ENCODE measurements at places on chromosomes 5 and 9.

DNA sequence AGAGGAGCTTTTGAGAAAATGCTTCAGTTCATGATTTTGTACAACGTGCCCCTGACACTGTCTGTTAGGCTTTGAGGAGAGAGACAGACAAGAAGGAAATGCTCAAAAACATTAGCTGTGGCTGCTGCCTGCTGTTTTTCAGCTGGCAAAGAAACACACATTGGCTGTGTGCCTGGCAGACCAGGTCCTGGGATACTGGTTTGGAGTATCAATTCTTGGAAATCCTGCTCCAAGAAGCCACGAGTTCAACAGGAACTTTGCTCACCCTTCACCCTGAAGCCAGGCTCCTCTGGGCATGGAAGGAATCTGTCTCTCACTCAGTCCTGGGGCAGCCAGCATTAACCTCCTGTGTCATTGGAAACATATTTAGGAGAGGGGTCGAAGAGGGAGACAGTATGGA is 245.5 kb downstream of the AUH start:
- DNase-seq = no peak

DNA sequence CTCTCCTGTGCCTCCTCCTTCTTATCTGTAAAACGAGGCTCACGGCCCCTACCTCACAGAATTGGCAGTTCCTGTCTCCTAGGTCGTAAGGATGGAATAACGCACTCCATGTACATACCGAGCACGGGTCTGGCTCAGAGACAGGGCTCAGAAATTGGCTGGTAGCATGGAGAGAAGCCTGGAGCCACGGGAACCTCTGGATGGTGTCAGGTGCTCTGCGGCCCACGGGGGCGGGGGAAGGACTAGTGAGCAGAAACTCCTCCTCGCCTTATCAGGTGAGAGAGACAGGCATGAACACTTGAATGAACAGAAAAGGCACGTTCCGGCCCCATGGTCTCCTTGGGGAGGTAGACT is 15.4 kb upstream of the C5orf47 start:
- DNase-seq = no peak

DNA sequence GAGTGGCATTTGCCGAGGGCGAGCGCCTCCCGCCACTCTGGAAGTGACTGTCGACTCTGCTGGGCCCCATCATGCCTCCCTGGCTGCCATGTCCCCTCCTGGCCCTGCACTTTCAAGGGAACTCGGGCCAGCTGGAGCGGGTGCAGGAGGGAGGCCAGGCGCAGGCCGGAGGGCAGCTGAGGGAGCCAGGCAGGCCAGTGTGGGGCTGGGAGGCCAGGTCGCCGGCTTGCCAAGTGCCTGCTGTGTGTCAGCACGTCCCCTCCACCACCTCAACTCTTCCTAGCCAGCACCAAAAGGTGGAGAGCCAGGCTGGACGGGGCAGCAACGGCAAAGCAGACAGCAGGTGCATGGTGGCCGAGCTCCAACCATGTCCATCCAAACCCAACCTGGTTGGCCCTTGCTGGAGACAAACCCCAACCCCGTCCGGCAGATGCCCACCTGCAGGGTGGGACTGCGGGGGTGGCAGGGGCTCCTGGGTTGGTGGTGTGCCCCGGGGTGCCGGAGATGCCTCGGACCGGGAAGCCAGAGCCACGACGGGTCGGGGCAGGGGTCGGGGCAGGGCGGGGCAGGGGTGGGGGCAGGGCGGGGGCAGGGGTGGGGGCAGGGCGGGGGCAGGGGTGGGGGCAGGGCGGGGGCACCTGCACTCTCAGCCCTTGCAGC is 36.5 kb upstream of the EGFL7 start:
- no peak for DNase-seq

- DNase-seq = no peak
Measured at GRCh38 chr5:179199246-179199645, 139.1 kb downstream of the ZNF354C start.

DNA sequence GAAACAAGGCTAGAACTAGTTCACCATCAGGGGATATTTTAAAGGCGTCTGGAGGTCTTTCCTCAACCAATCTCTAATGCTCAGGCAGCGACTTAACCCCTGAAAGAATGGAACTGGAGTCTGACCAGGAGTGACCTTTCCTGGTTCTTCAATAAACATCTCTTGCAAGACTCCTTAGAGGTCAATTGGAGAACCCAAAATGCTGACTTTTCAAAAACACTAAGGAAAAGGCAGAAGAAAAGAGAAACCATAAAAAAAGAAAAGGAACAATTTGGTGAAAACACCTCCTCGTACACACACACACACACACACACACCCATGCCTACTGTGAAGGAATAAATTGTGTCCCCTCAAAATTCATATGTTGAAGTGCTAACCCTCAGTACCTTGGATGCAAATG is 12.3 kb downstream of the TIMD4 start:
- DNase-seq = no peak

DNA sequence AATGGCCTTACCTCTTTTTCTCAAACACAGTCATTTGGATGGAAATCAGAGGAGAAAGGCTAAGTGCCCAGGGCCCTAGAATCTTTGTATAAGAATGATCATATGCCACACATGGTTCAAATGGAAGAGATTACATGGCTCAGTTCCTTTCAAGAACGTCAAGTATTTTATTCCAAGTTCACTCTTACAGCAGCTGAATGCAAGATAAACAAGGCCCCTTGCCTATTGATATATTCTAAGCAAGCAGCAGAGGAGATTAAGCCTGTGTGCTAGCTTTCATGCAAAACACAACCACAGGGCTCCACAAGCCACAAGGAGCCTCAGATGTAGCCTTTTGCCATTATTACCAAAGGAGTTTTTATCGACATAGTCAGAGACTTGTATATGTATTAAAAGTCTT is 55.3 kb upstream of the SLCO6A1 start:
- no peak for DNase-seq

DNA sequence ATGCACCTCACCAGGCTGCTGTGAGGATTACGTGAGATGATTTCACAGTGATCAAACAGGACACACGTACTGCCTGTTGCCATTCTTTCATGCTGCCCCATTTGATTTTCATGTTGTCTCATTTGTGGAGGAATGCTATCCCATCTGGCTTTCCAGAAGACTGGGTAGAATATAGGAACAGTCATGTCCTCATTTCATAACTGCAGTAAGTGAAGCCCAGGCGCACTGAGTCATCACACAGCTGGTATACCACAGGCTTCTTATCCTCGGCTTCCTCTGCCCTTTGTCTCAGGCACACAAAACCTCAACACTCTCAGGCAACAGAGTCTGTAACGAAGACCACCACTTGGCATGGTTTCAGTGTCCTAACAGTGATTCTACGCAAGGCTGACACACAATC is 62.3 kb downstream of the LHFPL2 start:
- no peak for DNase-seq

DNA sequence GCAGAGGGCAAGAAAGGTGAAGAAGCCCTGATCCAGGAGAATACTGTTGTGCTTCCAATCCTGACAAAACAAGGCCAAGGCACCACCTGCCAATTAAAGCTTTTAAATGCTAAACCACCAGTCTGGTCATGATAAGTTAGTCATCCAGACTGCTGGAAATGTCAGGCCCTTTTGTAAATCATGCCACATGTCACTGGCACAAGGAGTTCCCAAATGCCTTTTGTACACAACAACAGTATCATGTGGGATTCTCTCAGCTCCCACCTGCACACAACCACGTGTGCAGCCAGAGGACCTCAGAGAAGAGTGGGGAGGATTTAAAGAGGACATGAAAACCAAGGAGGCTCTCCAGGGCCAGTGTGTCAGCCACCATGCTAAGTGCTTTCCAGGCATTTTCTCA is 99.3 kb downstream of the CDK5RAP2 start:
- no peak for DNase-seq

DNA sequence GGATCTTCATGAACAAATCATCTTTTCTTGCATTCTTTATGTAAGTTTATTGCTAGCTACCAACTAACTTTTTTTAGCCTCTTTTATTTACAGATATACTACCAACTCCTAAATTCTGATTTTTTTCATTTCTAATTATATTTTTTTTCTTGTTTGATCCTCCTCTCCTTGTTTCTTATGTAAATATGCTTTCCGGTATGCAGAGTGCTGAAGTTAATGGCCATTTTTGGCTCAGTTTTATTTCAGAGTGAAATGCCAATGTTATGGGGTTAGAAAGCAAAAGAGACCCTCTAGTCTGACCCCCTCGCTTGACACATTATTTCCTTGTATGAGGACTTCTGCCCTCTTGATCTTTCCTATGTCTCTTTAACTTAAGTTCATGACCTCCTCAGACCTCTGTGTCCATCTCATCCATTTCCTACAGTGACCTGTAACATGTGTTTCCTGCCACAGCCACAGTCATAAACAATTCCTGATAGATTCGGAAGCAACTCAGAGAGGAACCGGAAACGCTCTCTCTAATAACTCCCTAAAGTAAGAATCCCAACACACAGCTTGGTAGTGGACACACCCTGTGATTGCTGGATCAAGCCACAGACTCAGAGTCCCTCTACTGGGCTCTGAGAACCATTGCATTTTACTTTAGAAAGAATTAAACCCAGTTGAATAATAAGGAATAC is 42.9 kb upstream of the AFAP1L1 start:
- no peak for DNase-seq

DNA sequence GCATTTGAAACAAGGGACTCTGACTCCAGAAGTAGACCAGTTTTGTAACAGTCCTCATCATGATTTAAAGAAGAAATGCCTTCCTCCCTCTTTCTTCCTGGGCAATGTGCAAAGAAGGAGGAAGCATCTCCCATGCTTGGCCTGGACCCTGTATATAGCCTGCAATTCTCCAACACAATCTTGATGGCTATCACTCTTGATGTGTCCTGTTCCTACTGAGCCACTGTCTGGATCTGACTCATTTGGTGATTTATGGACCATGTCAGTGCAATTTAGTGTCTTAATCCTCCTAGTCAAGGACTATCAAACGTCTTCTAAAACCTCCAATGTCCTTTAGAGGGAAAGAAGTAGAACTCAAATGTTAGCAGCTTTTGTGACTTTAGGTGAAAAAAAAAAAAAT is 697.3 kb downstream of the TLR4 start:
- no peak for DNase-seq

DNA sequence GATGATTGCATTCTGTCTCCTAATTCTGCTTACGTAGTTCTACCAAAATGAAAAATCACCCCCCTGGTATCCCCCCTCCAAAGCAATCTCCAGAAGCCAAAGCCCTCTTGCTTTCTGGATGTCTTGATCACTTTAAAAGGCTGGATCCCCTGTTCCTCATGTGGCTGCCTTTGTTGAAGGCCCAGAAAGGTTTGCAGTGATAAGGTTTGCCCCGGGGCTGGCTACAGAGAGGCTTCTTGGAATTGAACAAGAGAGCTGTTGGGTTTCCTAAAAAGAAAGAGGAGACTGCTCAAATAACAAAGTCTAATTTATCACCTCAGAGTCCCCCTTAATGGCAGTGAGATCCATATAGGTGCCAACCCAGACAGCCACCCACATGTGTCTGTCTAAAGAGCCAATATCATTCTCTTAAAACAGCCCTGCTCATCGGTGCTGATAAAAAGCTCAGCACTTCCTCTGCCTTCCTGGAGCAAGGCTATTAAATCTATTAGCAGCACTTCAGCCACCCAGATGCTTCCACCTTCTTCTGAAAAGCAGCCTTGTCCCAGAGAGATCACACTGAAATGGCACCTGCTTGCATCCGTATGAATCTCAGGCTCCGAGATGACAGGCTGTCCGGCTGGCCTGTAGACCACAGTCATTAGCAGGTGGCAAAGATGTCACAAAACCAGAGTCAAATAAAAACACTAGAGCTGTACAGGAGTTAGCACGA is 70.9 kb downstream of the TEX10 start:
- DNase-seq = no peak

- DNase-seq = no peak
Measured at GRCh38 chr5:50655810-50656205, 10.6 kb upstream of the PARP8 start.

DNA sequence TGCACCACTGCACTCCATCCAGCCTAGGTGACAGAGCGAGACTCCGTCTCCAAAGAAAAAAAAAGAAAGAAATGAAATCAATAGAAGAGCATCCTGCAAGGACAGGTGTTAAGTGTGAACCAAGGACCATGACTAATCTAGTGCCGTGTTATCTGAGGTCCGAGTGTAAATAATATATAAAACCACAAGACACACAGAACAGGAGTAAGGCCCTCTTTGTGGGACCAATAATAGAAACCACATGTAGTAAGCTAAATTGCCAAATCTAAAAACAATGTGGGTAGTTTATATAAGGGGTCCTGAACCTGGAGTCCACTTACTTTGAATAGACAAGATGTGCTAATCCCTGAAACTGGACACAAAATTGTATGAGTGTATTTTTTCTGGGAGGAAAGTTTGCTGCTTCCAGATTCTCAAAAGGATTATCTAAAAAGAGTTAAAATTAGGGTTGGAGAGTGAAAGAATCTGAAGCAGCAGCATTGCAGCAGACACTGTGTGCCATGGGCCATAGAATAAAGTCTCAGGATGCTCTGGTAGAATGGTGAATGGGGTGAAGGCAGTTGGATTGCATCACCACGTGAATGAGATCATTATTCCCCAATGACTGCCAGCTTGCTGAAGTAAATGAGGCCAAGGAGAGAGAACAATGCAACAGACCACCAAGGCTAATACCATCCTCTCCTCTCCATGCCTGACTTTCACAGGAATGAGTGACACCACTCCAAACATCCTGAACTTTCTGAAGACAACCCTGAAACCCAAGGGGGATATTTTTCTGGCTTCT is 222.7 kb downstream of the DCP2 start:
- DNase-seq = no peak

GRCh38 chr9:92501671-92502393 is 19.5 kb upstream of the ASPN start:
- no peak for DNase-seq

DNA sequence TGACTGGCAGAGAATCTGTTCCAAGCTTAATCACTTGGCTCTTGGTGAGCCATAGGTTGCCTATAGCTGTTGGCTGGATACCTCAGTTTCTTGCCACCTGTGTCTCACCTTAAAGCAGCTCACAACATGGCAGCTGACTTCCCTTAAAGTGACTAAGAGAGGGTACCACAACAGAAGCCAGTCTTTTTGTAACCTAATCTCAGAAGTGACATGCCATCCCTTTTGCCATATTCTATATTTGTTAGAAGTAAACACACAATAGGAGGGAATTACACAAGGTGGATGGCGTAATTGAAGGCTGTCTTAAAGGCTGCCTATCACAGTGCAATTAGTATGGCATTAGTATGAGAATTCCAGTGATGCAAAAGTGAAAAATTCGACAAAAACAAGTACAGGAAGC is 28.1 kb downstream of the NIPBL start:
- DNase-seq = no peak

DNA sequence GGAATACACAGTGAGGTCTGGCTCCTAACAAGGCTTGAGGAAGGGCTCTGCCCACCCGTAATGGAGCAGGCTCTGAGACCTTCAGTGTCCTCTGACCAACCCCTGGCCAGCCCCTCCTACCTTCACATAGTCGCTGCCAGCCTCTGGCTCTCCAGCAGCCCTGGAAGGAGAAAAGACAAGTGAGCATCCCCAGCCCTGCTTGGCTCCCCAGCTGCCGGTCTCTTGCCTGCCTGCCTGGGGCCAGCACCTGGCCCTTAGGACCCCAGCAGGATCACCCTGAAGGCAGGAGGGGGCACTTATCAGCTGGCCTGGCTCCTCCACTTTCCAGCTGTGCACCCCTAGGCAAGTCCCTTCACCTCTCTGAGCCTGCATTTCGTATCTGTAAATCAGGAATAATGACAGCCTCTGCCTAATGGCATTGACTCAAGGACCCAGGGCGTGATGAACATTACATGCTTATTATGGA is 16.9 kb downstream of the SH2D3C start:
- DNase-seq = no peak
